Left cardiac atrium (tissue), 4 donors: ENCODE measurements at places on chromosomes 12 and 14. TPM values are rescaled to one million over a fixed set of nuclear protein-coding genes. Genes with fewer than 3 reads are reported as not detected.

Gene GLI1
- 0.97 TPM for total RNA-seq

Gene PRPH
- total RNA-seq = not detected

Gene IFNG-AS1
- 0.15 TPM for total RNA-seq

Gene GPRC5D
- not detected for total RNA-seq

DNA sequence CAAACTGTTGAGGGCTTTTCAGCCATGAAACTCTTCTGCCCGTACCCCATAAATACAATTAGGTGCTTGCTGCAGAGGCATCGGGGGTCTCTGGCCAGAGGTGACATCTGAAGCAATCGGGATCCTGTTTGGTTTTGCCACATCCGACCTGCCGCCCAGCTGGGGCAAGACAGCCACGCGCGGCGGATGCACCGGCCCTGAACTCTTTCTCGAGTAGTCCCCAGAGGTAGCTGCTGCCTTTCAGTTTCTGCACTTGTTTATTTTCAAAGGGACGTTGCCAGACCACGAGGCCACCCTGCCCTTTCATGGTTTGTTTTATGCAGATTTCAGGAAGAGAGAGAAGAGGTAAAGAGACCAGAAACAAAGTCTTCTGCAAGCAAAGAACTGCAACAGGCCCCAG, 10.6 kb upstream of the MLXIP start:
- peak; percentile 50 for DNase-seq

DNA sequence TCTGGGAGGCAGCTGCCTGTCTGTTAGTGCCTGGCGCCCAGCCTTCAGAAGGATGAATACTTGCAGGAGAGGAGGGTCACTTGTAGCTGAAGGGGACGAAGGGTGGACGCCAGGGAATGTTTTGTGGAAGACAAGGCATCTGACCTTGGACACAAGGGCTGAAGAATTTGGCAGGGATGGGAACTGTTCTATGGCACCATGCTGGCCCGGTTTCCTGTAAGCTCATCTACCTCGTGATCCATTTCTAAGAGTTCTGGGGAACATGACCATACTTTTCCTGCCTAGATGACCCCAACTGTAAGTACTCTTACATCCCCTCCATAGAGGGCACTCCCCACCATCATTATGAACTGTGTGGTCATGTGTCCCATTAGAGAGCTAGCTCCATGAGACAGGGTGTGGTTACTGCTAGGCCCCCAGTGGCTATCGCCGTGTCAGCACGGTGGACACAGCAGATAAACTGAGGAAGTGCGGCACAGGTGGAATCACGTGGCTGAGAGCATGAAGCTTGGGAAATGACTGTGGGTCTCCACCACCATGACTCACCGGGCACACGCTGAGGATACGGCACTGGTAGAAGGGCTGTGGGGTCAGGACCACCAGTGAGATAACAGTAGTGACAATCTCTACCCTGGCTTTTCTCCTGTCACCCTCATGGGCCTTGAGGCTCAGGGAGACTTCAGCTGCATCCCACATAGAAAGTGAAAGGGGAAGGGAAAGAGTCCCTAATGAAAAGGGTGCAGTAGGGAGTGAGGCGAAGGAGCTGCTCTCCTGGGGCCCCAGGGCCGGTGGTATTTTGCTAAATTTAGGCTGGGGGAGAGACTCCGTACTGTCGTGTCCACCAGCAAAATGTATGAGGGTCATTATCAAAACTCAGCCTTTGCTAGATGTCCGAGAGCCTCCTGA, 252.6 kb downstream of the FOXN3 start:
- DNase-seq = no peak

DNA sequence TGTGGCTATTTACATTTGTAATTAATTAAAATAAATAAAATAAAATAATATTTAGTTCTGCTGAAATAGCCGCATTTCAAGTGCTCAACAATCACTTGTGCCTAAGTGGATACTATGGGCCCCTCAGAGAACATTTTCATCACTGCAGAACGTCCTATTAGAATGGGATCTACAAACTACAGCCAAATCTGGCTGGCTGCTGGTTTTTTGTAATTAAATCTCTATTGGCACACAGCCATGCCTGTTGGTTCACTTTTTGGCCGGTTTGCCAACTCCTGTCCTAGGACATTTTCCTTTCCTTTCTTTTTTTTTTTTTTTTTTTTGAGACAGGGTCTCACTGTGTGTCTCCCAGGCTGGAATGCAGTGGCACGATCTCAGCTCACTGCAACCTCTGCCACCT, 9.8 kb downstream of the CCDC63 start:
- no peak for DNase-seq

- no peak for DNase-seq
Observed at GRCh38 chr14:32774214-32774613, 164.5 kb upstream of the NPAS3 start.

DNA sequence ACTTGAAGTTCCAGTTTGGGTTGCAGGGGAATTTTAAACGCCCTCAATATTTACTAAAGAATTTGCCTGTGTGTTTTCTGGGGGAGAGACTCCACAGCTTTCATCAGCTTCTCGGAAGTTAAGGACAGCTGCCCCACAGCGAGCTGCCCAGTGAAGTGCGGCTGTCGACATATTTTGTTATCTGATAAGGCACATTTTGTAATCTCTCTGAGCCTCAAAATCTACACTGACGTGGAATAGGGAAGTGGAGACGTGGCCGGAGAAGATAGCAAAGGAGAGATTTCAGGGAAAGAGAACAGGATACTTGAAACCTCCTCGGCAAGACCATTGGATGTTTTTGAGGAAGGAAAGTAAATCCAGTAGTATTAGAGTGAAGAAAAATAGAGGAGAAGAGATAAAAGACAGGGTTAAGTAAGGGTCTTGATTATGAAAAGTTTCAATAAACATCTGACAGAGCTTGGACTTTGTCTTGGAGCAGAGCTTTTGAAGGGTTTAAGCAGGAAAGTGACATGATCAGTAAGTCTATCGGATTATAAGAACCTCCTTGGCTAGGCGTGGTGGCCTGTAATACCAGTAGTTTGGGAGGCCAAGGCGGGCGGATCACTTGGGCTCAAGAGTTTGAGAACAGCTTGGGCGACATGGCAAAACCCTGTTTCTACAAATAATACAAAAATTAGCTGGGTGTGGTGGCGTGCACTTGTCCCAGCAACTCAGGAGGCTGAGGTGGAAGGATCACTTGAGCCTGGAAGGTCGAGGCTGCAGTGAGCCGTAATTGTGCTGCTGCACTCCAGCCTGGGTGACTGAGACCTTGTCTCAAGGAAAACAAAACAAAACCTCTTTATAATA, 1.1 kb downstream of the POLR3B start:
- DNase-seq = peak; percentile 46

- DNase-seq = no peak
Observed at GRCh38 chr14:91238661-91239060, 5.8 kb downstream of the GPR68 start.

DNA sequence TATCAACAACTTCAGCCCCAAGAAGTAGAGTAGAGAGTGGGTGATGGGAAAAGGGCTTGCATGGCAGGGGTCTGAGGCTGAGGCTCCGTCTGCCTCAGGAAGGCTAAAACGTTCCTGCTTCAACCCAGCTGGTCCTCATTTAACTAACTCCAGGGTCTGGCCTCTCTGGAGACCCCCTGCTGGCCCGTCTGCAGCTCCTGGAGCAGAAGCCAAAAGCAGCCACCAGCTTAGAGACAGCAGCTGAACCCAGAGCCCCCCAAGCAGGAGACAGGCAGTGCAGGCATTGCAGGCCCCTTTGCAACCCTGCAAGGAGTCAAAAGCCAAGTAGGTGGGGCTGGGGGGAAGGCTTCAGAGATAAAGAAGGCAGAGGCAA, 25.1 kb upstream of the LTBP2 start:
- DNase-seq = no peak

GRCh38 chr12:113221997-113222729, 899 bp downstream of the TPCN1 start:
- no peak for DNase-seq

DNA sequence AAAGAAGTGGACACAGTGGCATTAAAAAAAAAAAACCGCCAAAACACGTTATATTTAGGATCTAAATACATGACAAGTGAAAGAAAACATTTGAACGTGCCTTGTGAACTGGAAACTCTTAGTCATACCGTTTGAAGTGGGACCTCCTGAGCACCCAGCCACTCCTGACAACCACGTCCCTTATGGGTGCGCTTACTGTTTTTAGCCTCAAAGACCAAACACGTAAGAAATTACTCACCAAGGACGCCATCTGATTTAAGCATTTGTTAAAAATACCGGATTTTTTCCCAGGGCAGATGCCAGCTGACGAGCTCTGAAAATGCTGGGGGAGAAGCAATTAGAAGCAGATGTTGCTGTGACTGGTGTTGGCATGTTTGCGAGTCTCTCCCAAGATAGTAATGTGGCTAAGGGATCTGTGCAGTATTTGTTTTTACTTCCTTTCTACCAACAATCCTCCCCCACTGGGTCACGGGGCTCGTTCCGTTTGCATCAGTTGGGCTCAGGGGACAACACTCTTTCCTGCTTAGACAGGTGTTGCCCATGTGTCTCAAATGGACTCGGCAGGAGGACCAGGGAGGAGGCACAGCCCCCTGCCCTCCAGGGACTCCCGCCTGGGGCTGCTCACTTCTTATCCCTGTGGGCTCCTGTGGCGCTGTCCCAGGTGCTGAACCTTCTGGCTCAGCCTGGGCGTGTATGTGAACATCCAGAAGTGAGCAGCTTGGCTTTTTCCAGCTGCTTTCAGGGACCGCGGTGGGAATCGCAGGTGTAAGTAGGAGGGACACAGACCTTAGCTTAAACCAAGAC, 101.0 kb downstream of the BEGAIN start:
- DNase-seq = peak; percentile 73

DNA sequence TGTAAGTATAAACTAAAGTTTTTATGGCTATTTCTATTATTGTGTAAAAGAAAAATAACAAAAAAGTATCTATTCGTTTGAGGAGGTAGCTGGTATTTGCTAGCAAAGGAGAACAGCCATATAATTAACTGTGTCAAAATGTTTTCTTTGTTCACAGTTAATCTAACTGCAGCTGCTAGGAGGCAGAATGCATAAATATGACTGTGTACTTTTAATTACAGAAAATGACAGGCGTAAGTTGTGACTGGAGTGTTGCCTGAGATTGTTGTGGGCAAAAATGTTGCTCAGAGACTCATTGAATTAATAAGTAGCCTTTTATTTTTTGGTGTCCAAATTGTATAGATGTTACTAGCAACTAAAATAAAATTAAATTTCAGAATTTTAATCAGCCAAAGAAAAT, 33.5 kb downstream of the PTPRO start:
- no peak for DNase-seq

DNA sequence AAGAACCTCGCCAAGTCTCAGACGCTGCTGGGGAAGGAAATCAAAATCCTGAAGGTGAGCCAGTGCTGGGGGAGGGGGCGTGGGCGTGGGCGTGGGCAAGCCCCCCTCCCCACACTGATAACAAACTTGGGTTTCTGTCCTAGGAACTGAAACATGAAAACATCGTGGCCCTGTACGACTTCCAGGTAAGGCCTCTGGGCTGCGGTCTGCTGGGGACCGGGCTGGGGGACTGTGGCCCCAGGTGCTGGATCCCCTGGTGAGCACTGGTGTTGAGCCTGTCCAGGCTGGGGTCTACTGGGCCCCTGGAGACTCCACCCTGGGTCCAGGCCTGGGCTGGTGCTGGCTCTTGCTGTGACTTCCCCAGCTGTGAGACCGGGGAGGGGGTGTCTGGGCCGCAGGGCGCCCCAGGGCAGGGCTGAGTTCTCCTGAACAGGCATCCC, 1.2 kb downstream of the ULK1 start:
- no peak for DNase-seq

GRCh38 chr12:40907115-40907527, 214.9 kb downstream of the CNTN1 start:
- DNase-seq = no peak

DNA sequence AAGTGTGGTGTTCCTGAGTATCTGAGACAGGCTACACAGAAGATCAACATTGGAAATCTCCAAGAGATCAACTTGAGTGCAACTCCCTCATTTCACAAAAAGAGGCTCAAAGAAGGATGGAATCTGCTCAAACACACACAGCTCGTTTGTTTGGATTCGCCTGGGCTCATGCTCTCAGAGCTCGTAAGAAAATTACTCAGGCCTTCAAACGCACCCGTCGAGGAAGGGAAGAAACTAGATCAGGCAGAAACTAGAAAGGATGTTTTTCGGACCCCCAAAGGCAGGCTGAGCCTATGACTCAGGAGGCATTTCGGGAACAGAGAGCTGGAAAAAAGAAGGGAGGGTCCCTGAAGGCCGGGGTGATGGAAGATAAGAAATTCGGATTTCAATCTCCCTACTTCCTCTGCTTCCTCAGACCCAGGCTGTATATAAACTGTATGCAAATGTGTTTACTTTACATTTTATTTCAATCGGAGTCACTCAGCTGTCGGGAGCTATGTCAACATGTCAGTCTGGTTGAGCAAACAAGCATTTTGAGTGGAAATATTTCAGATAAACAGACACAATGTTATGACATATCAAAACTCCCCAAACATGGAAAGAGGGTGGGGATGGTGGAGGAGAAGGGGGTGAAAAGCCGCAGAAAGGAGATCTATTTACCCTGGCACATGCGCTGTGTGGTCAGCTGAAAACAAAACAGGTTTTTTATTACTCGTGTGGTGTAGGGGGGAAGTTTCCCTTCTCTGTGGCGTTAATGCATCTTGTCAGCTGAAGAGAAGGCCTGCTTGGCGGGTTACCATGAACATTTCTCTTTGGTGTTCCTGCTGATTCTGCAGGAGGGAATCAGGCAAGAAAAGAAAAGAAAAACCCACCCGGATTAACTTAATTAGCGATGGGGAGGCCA, 129.1 kb upstream of the TBX3 start:
- no peak for DNase-seq

- DNase-seq = no peak
Observed at GRCh38 chr14:51478175-51478621, 173.5 kb upstream of the FRMD6 start.

DNA sequence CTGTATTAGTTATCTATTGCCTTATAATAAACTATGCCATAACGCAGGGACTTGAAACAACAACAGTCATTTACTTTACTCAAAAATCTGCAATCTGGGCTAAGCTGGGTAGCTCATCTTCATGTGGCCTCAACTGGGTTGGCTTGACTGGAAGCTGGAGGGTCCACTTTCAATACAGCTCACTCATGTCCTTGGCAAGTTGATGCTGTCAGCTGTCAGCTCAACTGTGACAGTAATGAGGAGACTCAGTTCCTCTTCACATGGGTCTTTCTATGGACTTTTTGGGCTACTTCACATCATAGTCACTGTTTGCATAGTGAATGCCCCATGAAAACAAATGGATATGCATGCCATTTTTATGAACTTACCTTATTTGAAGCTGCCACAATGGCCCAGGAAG, 33.6 kb upstream of the STRAP start:
- no peak for DNase-seq

DNA sequence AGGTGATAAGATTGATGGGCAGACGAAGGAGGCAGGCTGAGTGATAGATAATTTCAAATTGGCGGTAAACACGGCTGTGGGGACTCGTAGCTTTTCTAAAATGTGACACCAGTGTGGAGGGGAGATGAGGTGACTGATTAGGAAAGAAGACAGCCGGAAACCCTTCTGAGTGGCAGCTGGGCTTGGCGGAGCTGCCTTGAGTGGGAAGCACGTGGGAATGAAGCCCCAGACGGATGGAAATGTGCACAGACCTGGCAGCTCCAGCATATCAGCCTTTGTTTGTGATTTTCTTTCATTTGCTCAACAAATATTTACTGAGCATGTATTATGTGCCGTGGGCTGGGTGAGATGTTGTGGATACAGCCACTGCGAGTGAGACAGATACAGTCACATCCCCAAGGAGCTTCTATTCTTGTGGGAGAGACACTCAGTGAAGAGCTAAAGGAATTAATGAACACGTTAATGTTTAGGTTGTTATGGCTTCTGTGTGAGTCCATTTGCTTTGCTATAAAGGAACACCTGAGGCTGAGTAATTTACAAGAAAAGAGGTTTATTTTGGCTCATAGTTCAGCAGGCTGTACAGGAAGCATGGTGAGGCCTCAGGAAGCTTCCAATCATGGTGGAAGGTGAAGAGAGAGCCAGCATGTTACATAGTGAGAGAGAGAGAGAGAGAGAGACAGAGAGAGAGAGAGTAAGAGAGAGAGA, 65.5 kb upstream of the LHX5 start:
- DNase-seq = no peak
